Right ventricle myocardium superior (tissue), 1 donor: ENCODE measurements at places on chromosomes 1 and 21. TPM values are rescaled to one million over a fixed set of nuclear protein-coding genes. Genes with fewer than 3 reads are reported as not detected.

Gene PTGFR
- total RNA-seq: 0.73 TPM

Gene S100A11
- total RNA-seq: 64.5 TPM

DNA sequence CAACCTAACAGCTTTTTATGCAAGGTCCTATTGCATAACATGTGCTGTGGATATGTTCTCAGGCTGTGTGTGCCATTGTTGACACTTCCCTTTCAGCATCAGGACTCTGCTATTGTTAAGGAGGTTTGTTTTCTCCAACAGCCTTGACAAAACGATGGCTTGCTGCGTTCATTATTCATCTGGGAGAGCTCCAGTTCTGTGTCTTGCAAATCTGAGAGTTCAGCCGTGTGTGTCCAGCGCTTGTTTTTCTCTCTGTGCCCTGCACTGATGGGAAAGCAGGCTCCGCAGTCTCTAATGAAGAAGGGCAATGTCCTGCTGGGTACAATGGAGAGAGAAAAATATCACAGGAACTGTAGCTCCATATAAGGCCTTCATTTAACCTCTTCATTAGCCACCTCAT, 63.7 kb downstream of the CLDN17 start:
- DNase-seq: no peak

DNA sequence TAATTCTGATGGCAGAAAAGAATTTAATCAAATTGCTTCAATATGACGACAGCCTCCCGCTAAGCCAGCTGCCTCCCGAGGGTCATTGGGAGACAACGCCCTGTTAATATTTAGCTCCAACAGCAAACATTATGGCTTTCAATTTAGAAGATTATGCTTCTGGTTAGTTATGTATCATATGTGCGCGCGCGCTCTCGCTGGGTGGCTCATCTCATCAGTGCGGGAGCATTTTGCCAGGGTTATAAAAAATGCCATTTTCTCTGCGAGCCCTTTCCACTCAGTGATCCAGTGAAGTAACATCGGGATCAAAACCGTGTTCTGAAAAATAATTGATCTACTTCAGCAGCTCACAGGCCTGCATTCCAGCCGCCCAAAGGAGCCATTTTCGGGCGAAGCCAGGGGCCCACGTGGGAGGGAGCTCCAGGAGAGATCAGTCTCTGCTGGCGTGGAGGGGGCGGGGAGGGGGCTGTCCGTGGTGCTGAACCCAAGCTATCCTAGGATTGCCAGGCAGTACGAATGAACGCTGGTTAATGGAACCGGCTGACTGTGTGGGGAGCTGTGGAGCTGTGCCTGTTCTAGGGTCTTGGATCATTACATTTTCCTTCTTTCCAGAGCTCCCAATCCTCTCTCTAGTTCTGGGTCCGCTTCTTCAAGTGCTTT, 219.1 kb upstream of the ZC3H12A start:
- DNase-seq: no peak

- DNase-seq: peak; percentile 30
These were observed 186.5 kb downstream of the FASLG start for GRCh38 chr1:172845371-172845770.

DNA sequence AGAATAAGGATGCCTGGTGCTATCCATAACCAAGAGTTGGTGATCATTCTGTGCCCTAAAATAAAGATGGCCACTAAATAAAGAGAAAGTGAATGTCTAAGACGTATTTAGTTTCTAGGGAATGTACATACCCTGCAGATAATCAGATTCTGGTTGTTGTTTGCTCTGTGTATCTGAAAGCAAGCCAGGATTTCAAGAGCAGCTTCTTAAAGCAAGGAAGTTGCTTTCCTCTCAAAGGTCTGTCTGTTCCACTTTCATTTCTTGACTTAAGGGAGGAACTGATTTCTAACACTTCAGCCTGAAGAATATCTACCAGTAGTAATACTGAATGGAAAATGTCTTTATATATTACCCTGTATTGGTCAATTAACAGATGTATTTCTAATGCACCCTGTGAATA, 88.8 kb downstream of the KIF1B start:
- no peak for DNase-seq

DNA sequence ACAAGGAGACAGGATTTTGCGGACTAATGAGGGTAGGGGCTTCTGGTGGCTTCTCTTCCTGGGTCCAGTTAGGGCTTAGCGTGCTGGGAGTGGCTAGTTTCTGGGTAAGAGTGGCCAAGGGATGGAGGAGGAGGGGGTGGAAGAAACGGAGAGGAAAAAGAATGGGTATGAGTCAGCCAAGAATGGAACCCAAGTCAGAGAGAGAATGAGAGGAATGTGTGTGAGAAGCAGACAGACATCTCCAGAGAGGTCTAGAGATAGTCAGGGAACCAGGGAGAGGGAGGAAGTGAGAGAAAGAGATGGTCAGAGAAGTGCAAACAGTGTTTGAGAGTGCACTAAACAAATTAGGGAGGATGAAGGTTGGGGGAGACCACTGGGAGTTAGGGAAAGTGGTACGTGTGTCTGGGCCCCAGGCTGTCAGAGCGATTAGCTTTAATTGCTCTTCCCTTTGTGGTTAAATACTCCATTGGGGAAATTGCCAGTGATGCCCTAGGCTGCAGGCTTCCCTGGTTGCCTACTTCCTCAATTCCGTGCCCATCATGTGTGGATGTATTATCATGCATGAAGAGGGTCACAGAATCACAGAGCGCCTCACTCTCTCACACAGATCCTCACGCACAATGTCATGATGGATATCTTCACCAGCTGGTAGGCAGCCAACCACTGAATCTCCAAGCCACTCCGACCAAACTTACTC, 1.4 kb downstream of the PEA15 start:
- no peak for DNase-seq

DNA sequence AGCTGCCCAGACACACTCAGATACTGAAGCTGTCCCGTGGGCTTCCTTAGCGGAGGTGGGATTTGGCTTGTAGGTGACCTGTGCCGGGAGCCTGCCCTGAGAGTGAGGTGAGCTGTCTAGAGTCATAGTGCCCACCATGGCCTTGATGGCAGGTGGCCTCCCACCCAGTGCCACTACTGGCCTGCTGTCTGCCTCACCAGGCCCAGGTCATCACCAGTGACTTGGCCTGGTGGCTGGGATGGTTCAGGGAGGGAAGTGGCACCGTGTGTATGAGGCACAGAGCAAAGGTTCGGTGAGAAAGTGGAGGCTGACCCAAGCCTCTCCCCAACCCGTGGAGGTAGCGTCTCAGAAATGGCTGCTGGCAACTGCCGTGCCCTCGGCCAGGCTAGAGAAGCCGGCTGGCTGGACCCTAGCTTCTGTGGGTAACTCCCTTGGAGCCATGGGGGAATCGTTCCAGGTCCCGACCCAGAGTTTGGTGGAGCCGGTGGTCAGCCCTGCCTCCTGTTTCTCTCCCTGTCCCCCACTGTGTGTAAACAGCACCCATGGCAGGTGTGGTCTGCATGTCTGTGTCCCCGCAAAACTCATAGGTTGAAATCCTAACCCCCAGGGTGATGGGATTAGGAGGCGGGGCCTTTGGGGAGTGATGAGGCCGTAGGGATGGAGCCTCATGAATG, 155.4 kb upstream of the C1orf174 start:
- no peak for DNase-seq

DNA sequence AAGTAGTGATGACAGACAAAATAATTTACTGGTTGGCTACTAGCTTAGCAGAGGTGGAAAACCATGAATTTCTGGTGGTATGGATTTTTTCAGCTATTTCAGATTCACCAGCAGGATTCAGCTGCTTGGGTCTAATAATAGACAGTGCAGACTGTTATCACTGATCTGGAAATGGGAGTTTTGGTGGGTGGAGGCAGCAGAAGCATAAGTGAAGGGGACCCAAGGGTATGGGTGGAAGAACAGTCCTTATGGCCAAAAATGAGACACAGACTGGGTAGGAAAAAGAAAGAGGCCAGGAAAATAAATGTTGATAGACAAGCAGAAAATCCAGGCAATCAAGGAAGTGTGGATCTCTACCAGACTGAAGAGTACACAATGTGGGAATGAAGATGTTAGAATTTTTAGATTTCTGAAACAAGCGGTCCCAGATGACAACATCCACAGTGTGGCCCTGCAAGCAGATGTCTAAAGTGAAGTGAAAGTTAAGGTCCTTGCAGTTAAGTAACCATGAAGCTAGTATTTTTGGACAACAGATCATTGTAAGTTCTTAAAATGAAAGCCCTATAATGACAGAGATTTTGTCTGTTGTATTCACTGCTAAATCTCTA, 24.7 kb downstream of the LYST start:
- no peak for DNase-seq

DNA sequence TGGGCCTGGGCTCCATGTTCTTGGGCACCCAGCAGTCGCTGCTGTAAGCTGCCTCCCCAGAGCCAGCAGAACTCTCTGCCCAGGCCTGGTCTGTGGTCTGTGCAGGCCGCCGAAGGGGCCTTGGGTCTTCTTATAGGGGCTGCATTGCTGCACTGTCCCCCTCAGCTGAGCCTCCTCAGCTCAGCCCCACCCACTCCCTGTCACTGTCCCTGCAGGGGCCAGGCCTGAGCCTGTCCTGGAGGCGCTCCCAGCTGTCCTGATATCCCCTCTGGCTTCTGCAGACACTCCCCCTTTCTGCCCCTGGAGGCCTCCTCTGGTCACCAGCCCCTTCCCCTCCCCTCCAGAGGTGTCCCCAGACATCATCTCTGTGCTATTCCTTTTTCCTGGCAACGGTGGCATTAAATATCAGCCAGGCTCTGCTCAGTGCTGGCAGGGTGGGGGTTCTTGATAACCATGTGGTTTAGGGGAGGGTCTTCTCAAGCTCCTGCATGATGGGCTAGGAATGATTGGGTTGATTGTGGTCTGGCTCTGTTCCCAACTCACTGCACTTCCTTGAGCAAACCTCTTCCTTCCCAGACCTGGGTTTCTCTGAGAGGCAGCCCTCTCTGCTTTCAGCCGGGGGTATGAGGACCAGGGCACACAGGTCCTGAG, 3.7 kb upstream of the FOXO6 start:
- DNase-seq: peak; percentile 67
